ENCODE measurements at places on chromosomes 13 and 19. TPM values are rescaled to one million over a fixed set of nuclear protein-coding genes. Genes with fewer than 3 reads are reported as not detected.

PGLYRP1 gene
- not detected for total RNA-seq

PTGIR gene
- total RNA-seq: 3.0 TPM

PSG6 gene
- not detected for total RNA-seq

LHB gene
- not detected for total RNA-seq

UBE2L5 gene
- 0.09 TPM for total RNA-seq

LRP3 gene
- 24.0 TPM for total RNA-seq

LGALS4 gene
- 0.14 TPM for total RNA-seq

TYROBP gene
- not detected for total RNA-seq

CEACAM6 gene
- not detected for total RNA-seq

SLC25A41 gene
- total RNA-seq: not detected

ZFP28 gene
- 6.6 TPM for total RNA-seq

ZIM2 gene
- not detected for total RNA-seq

OR7D2 gene
- not detected for total RNA-seq

PSG1 gene
- total RNA-seq: 0.09 TPM

CELF5 gene
- not detected for total RNA-seq

SHISA7 gene
- total RNA-seq: not detected

EMP3 gene
- 130 TPM for total RNA-seq

NTF4 gene
- total RNA-seq: not detected

VMAC gene
- total RNA-seq: 6.7 TPM

SYMPK gene
- 24.5 TPM for total RNA-seq

CRB3 gene
- total RNA-seq: not detected

OR7C1 gene
- not detected for total RNA-seq

KIR3DL1 gene
- not detected for total RNA-seq

ANGPTL8 gene
- total RNA-seq: 0.18 TPM

RASAL3 gene
- total RNA-seq: 0.09 TPM

PEAK3 gene
- not detected for total RNA-seq

ZNF837 gene
- total RNA-seq: 1.4 TPM

CGB3 gene
- not detected for total RNA-seq

TTYH1 gene
- total RNA-seq: not detected

CYSLTR2 gene
- total RNA-seq: 1.3 TPM

ZNF93 gene
- 1.9 TPM for total RNA-seq

ARHGEF7 gene
- total RNA-seq: 26.9 TPM

KLF1 gene
- total RNA-seq: not detected

RNF225 gene
- not detected for total RNA-seq

OR10H2 gene
- not detected for total RNA-seq

SLC10A2 gene
- not detected for total RNA-seq

ADGRL1 gene
- 4.3 TPM for total RNA-seq

FAAP24 gene
- 0.92 TPM for total RNA-seq

PNMA8B gene
- total RNA-seq: 1.4 TPM

WDR62 gene
- 0.55 TPM for total RNA-seq

R3HDM4 gene
- total RNA-seq: 18.3 TPM

EPS8L1 gene
- total RNA-seq: 0.85 TPM

PRTN3 gene
- total RNA-seq: not detected

C19orf44 gene
- 2.0 TPM for total RNA-seq

IRGQ gene
- 15.6 TPM for total RNA-seq

All from smooth muscle cell of bladder (primary cell).